Stimulated activated CD4-positive, alpha-beta T cell treated with anti-CD3 and anti-CD28 coated beads, Interleukin-15, amount 100 ng/mL, for 24 hours (primary cell): ENCODE measurements at places on chromosomes 3 and 15.

DNA sequence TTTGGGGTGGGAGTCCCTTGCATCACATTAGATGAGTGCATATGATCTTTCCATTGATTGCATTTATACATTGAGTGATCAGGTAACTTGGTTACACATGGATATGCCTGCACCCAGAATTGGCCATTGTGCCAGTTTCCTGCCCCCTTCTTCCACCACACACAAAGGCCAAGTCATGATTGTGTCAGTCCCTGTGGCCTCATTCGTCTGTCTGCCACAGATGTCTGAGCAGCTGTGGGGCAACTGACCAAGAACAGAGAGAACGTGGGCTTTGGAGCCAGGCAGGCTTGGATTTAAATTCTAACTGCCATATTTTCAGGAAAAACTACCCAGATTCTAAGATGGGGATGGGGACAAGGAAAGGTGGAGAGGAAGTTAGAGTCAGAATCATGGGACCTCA lies 27.0 kb downstream of the CCNL1 start:
- no peak for DNase-seq

DNA sequence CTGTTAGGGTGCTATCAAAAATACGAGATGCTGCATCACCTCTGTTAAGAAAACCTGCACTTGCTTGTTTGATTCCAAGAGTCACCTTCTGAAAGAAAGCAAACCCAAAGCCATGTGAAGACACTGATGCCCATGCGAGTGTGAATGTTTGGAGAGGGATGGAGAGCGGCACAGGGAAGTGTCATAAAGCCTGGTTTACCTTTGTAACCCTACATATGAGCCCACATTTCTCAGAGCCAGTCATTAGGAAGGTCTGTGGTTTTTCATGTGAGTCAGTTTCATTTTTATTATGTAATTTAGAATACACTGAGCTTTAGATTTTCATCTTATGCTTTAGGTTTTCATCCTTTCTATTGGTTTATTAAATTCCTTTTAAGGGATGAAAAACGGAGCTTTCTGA lies 896.8 kb downstream of the ROBO1 start:
- no peak for DNase-seq

GRCh38 chr3:25088284-25088683 lies 339.8 kb upstream of the RARB start:
- no peak for DNase-seq

- no peak for DNase-seq
Observed at GRCh38 chr3:45575386-45575923, 19.1 kb upstream of the LIMD1 start.

DNA sequence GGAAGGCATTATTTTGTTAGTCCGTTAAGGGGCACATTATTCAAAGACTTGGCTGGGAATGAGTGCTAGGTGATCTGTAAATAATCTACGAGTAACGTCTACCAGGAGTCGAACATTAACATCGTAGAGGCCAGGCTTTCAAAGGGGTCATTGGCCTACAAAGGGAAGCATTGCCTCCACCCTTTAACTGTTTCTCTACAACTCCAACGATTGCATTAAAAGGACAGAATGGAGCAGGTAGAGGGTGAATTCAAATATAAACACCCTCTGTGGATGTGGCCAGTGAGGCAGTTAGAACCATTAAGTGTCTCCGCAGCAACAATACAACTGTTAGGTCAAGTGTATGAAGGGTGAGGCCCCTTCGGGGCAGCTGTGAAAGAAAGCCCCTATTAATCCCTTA lies 126.0 kb upstream of the LMOD3 start:
- DNase-seq = no peak

DNA sequence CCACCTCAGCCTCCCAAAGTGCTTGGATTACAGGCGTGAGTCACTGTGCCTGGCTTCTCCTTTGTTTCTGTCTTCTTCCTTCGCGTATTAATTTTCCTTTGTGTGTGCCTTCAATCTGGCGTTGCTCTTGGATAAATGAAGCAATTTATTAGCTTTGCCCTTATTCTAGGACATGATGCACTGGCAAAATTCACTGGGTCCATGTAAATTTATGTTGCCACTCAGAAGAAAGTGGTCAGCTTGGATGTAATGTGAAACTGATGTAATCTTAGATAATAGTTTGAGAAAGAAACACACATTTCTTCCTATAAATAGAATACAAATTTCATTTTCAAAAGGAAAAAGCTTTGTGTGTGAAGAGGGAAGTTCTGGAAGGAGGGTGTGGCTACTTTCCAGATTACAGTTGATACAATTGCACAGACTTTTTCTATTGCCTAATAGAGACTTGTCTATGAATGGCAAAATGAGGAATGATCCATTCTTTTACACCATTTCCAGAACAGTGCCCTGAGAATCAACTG lies 23.3 kb upstream of the ATP1B3 start:
- DNase-seq = no peak

- no peak for DNase-seq
Observed at GRCh38 chr15:92166751-92167405, 226.8 kb upstream of the ST8SIA2 start.

GRCh38 chr3:40042752-40043443 lies 233.5 kb downstream of the MYRIP start:
- no peak for DNase-seq

DNA sequence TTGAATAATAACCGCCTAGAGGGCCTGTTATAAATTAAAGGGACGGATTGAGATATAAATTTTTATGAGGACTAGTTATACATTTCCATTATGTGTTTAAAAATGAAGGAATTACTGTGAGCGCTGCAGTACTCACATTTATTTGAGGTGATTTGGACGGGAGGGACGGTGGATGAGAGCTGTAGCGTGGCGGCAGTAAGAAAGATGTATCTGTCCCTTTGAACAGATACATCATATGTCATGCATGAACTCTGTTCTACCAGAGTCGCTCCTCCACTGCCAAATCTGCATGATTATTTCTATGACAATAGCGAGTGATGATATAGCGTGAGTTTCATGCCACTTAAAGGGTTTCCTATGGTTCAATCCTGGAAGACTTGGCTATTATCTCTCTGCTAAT lies 538.8 kb downstream of the MCTP2 start:
- no peak for DNase-seq

DNA sequence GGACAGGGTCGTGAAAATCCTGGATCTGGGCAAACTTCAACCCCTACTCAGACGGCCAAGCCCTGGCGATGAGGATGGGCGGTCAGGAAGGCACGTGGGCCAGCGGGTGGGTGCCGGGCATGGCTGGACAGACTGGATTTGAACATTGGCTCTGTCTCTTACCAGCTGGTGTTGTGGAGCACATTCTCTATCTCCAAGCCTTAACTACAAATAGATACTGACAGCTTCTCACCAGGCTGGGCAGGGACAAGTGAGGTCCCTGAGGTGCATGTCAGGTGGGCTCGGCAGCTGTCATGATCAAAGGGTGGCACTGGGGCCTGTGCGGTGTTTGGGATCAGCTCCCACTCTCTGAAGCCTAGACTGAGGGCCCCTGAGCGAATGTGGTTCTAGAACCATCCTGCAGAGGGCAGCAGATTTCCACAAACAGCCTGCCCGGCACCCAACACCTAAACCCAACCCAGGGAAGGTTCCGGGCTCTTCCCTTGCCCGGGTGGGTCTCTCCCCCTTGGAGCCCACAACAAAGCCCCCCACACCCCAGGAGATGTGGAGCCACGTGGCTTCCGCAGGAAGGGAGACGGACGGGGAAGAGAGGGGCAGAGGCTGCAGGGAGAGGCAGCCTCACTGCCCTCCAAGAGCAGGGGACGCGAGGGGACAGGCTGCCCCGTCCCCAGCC lies 58.4 kb downstream of the RGMA start:
- DNase-seq = peak; percentile 74

DNA sequence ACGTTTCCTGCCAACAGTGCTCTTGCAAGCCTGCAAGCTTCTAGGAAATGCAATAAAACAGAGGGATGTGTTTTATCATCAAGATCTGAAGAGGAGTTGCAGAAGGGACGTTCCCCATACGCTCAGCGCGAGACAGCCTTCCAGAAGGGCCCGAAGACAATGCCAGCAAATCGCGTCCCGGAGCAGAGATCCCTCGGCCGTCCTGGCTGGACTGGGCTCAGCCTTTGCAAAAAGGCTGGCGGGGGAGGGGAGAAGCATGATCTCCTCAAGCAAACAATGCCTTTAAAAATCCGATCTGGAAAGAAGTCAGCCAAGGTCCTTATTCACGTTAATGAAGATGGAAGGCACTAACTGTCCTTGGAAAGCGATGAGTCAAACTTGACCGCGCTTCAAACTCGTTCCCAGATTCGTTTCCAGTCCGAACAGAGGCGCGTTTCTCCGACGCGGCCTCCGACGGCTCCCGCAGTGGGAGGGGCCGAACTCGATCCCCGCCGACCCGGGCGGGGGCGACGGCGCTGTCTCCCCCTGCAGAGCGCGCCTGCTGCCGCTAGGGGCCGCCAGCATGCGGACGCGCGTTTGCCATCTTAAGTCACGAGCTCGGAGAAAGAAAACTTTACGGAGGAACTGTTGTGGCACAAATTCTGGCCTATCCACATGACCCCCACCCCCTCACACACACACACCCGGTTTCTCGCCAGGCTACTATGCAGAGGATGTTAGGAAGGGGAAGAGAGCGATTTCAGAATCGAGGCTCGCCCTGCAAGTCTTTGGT lies 5.5 kb downstream of the BCL6 start:
- DNase-seq = peak; percentile 83

DNA sequence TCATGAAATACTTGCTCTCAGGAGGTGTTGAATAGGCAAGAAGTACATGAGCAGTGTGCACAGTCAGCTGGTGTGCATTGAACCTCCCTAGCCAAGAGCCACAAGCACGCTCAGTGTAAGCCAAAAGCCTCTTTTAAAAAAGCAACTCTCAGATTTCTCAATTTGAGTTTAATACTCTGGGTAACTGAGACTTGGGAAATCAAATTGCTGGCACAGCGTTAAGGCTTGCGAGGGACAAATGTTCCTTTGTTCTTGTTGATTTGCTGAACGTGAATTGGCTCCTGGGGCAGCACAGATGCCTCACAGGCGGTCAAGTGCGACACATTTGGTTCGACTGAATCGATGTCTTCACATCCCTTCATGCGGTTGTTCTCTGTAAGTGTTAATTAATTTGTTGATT lies at the start of gene FAM240A:
Gene FAM240A, plus strand, starts transcription at position 202 of the 400 bp plus-strand sequence. Its CDS starts 159 bp downstream, at position 361.
- DNase-seq = no peak

GRCh38 chr15:61644550-61644949 lies 415.4 kb upstream of the RORA start:
- DNase-seq = no peak

- no peak for DNase-seq
Observed at GRCh38 chr3:12953201-12953995, 112.0 kb upstream of the RPL32 start.

DNA sequence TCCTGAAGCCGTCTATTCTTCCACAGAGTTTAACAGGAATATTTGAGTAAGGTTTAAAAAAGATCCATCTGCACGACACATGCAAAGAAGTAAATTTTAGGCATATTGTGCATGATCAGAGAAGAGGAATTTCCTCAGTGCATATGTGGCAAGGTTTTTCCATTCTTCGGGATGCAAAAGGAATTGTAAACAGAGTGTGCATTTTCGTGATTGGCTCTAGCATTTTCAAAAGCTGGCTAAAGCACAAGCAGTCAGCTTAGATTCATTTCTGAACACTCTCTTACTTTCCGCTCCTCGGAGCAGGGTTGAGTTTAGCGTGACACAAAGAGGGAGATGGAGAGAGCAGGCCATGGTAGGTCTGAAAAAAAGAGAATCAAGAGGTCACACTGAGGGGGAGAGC lies 128.2 kb downstream of the ADAMTS9 start:
- DNase-seq = no peak

GRCh38 chr3:119187266-119187665 lies 13.9 kb downstream of the UPK1B start:
- no peak for DNase-seq

GRCh38 chr3:47791193-47791855 lies 9.6 kb upstream of the SMARCC1 start:
- DNase-seq = no peak

DNA sequence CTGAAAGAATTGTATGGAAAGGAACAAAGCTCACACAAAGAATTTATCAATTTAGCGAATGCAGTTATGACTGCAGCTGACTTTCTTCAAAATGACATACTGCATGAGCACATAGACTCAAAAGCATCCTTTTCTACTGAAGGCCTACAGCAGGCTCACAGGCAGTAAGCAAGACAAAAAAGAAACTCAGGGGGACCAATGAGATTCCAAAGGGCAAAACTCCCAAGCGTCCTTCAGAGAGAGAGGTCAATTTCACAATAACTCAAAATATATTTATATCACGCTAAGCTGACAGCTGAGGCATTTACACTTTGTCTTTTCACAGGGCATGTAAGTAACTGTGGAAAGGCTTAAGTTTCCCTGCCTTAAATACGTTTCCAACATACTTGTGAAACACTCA lies 427.9 kb upstream of the RASGRP1 start:
- DNase-seq = no peak

DNA sequence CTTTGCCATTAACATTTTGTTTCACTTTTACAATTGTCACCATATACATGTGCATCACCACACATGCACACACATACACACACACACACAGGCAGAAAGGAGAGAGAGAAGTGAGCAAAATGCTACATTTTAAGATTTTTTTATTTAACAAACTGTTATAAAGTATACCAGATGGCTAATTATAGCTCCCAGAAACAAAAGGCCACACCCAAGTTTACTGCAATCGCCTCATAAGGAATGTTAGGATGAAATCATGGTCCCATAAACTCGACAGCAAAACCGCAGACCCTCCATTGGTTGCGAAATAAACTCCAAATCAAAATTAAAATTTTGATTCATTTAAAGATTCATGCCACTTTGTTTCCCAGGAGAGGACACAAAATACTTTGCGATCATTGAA lies 16.1 kb upstream of the C15orf61 start:
- no peak for DNase-seq
